Mucosa of descending colon (tissue), 3 donors: ENCODE measurements at places on chromosomes 2 and 18. TPM values are rescaled to one million over a fixed set of nuclear protein-coding genes. Genes with fewer than 3 reads are reported as not detected.

GRCh38 chr18:22214731-22215528, 45.5 kb downstream of the GATA6 start:
- no peak for DNase-seq

DNA sequence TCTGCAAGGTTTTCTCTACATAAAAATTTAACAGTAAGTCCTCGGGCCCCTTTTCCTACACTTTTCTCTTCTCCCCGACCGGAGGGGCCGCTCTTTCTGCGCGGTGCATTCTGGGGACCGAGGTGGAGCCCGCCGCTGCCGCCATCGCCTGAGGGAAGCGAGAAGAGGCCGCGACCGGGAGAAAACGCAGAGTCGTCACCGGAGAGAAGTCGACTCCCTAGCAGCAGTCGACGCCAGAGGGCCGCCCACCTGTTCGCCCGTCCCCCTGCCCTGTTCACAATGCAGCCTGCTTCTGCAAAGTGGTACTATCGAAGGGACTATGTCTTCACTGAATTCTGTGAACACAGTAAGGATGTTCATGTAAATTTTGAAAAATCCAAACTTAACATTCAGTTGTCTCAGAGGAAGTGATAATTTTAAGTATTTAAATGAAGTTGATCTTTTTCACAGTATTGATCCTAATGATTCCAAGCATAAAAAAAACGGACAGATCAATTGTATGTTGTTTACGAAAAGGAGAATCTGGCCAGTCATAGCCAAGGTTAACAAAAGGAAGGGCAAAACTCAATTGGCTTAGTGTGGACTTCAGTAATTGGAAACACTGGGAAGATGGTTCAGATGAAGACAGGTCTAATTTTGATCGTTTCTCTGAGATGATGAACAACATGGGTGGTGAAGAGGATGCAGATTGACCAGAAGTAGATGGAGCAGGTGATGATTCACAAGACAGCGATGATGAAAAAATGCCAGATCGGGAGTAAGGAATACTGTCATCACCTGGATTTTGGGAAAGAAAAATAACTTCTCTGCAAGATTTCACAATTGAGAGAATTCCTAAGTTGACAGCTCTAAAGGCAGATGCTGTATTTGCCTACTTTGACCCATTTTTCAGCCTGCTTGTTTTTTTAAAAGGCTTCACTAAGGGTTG, 55.8 kb downstream of the ASXL2 start:
- DNase-seq: peak; percentile 51

GRCh38 chr2:194992648-194993047, 664.4 kb upstream of the SLC39A10 start:
- DNase-seq: no peak

DNA sequence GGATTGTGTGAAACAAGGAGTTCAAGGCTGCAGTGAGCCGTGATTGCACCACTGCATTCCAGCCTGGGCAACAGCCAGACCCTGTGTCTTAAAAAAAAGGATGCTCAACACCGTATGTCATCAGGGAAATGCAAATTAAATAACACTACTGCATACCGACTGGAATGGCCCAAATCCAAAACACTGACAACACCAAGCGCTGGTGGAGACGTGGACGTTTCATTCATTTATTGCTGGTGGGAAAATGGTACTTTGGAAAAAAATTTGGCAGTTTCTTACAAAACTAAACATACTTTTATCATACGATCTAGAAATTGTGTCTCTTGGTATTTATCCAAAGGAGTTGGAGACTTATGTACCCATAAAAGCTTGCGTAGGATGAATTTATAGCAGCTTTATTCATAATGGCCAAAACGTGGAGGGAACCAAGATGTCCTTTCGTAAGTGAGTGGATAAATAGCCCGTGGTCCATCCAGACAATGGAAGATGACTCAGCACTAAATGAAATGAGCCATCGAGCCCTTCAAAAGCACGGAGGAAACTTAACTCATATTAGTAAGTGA, 24.2 kb downstream of the NEU4 start:
- DNase-seq: no peak

DNA sequence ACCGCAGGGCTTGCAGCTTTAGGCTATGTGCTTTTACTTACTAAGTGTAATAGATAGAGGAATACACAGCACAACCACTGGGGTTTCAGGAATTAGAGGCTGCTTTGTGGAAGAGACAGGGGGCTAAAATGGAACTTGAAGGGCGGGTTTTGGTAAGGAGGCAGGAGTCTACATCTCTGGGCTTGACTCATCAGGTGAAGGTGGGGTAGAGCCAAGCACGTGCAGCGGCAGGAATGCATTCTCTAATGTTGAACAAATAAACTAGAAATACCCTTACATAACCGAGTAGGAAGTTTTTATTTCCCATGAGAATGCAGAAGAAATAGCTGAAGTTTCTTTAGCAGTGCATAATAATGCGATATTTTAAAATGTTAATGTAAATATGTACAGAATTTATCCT, 673.8 kb upstream of the SALL3 start:
- no peak for DNase-seq

- DNase-seq: no peak
These were observed 9.1 kb downstream of the MSTN start for GRCh38 chr2:190053426-190053825.

DNA sequence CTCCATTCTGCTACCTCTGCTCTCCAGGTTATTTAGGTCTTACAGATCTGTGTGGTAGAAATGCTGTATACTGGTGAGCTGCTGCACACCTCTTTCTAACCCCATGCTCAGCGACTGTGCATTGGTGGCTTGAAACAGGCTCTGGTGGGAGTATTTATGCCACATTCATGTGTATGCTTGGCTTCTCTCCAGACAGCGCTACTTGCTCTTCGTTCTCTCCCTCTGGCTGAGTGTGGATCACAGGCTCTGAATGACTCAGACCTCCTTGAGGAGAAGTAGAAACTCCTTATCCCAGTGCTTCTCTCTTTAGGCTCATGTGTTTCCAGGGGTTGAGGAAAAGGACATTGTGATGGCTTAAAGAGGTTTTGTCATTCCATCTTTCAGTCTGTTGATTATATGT, 54.9 kb downstream of the FHOD3 start:
- DNase-seq: no peak

GRCh38 chr18:11004294-11004693, 145.1 kb downstream of the PIEZO2 start:
- no peak for DNase-seq

GRCh38 chr2:126303113-126303512, 352.8 kb upstream of the GYPC start:
- DNase-seq: no peak

- DNase-seq: peak; percentile 31
These were observed 188.0 kb downstream of the CDH7 start for GRCh38 chr18:65938592-65939372.

DNA sequence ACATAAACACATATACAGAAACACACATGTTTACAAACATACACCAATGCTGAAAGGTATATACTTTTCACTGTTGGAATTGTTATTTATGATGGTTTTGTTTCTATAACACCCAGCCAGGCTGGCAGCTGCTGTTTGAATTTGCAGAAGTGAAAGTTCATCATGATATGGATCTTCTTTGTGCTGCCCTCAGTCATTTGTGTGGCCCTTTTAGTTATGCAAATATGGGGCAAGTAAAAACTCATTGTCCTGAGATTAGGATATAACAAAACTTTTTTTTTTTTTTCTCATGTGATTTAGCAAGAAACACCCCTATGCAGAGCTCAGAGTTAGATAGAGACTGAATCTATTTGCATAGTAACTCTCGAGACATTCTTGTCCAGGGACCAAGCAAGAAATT, 714.1 kb downstream of the KCNJ3 start:
- DNase-seq: no peak

GRCh38 chr2:237193436-237193835, 107.7 kb downstream of the COPS8 start:
- no peak for DNase-seq

GRCh38 chr2:168884975-168885374, 5.3 kb downstream of the SPC25 start:
- DNase-seq: no peak

DNA sequence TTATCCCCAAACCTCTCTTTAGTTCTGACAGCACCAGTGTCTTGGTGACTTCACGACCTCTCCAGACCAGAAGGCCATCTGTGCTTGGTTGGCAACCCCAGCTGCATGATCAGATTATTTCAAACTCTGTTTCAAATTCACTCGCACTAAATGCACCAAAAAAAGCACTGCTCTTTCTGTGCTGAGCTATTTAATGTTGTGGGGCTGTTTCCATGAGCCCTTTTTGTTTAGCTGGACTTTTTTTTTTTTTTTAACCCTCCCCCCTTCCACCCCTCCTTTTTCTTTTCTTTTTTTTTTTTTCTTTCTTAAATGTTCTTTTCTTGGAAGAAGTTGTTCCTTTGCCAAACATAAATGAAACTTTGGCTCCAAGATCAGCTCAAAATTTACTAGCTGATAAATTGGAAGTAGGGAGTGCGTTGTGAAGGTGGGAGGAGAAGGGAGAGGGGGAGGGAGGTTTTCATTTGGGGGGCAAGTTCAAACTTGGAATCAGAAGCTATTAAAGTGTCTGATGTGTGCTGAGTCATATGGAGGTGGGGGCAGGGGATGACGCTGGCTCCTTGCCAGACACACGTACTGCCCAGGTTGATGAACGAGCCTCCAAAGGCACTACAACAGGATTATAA, 543.0 kb upstream of the TNP1 start:
- no peak for DNase-seq

GRCh38 chr2:190550137-190550536, 15.6 kb upstream of the NEMP2 start:
- DNase-seq: no peak

GRCh38 chr2:113219889-113220641, 46.3 kb downstream of the PSD4 start:
- DNase-seq: peak; percentile 90

GRCh38 chr2:168208652-168209051, 38.7 kb downstream of the STK39 start:
- DNase-seq: no peak

GRCh38 chr2:190723397-190724090, 74.7 kb downstream of the NAB1 start:
- no peak for DNase-seq

DNA sequence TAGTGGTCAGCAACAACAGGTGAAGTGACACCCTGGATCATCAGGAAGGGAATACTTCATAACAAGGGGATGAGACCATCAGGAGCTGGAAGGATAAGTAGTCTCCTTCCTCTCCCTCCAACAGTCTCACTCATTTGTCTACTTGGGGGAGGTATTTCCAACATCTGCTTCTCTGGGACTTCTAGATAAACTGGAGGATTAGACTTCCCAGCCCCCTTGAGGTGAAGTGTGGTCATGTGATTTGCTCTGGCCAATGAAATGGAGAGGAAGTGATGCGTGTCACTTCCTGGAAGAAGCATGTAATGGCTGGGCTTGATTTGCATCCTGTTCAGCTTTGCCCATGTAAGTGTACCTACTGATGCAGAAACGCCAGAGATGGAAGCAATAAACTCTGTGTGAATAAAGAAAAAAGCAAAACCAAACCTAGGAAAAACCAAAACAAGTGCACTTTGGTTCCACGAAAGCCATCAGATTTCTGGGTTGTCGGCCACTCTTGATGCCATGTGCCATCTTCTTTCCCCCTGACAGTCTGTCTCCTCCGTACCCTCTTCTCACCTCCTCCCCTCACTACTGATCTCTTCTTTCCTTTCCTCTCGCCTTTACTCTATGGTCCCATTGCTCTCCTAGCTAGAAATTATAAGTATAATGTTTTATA, 76.1 kb upstream of the DNMT3A start:
- no peak for DNase-seq

- no peak for DNase-seq
These were observed 11.6 kb downstream of the KANSL3 start for GRCh38 chr2:96626553-96626942.

GRCh38 chr2:235302263-235302662, 191.6 kb upstream of the AGAP1 start:
- DNase-seq: no peak

DNA sequence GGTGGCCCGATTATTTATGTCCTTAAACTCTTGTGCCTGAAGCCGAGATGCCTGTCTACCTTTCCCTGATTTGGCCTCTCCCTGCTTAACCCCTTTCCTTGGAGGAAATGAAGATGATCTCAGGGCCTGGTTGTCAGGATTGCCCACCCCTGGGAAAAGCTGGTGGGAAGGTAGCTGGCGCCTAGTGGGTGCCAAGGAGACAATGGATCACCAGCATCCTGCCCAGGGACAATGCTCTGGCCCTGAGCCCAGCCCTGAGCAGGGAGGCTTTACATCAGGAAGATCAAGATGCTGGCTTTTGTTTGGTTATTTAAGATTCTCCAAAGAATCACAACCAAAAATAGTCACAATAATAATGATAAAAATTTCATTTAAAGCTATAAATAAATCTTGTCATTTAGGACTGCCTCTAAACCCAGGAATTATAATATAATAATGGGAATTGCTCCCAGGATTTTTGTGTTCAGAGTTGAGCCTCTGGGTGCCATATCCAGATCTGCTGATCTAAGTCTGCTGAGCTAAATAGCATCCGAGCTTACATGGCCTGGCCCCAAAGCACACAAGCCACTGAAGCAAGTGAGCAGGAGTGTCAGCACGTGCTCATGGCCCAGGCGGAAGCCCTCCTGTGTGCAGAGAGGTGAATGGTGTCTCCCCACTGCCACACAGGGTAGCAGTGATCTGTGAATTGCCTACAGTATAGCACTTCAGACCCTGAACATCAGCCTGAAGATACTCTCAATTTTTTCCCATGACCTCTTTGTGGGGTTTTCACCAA, 57.8 kb upstream of the MAP3K20 start:
- no peak for DNase-seq

GRCh38 chr2:203440671-203441070, 94.4 kb downstream of the RAPH1 start:
- no peak for DNase-seq

DNA sequence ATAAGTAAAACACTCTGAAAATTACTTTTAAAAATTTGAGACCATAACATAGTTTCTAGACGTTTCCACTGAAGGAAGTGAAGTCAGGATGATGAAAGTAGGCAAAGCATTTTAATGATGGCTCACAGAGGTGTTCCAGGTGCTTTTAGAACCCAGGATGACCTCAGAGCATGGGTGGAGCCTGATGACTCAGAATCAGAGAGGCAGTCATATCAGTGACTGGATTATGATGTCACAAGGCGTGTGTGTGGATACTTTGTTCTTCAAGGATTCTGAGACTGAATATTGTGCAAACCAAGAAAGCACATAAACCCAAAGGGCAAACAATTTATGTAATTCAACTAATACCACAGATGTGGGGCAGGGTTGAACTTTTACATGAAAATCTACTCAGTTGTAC, 208.0 kb upstream of the FBXO11 start:
- DNase-seq: peak; percentile 50

Gene COL5A2
- 4.5 TPM for total RNA-seq

Gene TMEM17
- total RNA-seq: 0.70 TPM

Gene CETN1
- total RNA-seq: not detected

Gene GKN1
- total RNA-seq: not detected
